ENCODE measurements at places on chromosomes 6 and 20.

DNA sequence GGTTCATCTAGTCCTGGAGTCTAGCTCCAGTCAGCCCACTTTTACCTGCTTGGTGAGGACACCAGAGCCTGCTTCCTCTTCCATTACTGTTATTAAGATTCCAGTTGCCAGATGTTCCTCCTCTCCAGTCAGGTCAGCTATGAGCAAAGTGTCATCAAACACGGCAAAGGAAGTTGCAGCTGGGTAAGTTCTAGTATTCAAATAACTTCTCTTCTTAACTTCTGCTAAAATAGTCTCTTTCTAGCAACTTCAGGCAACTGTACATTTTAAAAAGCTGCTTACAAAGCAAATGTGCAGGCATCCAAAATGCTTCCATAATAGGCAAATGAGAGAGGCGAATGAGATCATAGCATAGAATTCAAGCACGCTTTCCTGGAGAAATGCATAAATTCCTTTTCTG lies 18.4 kb upstream of the MRPS18A start:
- no peak for DNase-seq

DNA sequence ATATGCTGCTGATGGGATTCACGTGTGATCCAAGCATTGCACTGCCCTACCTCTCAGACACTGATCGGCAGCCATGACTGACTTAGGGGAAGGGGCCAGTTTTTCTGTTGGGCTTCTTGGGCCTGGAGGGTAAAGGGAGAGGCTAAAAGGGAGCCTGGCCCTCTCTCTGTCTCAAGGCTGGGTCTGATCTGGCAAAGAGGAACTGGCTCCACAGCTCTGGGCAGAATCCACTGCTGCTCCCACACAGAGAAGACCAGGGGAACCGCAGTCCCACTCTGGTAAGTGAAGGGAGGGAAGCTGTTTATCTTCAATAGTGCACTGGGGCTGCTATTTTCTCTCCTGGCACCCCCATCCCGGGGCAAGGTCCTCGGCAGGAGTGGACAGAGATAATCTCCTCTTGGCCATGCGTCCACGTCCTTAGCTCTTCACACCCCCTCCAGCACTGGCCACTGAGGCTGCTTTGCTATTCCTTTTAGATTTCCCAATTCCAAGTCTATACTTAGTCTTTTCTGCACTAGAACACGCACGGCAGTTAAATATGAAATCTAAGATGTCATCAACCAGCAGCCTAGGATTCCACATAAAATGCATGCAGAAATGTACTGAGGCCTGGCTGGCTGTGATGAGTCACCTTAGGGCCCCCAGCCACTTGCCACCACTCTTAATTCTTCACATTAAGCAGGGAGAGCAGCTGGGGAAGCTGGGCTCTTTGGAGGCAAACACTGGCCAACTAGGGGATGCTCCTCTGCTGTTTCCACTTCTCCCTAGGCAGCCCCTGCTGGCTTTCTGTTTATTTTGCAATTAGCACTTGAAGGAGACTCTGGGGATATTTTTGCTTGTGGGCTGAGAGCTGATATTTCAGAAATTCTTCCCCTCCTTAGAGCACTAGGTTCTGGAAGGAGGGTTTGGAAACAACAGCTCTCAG lies 87.8 kb upstream of the ARMC2 start:
- DNase-seq: no peak

DNA sequence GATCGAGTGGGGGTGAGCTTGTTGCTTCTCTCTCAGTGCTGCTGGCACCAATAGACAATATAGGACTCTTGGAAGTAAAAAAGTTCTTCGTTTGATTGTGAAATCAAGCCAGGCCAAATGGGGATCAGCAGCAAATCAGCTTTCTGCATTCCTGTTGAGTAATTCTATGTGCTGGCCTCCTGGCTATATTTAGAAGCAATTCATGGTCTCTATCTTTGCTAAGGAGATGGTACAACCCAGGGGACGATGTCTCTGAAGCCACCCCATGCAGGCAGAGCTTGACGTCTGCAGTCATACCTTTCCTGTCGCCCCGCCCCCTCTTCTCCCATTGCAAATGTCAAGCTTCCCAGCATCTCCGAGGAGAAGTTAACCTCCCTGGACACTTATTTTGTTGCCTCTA lies 199.1 kb downstream of the SCP2D1 start:
- DNase-seq: no peak

DNA sequence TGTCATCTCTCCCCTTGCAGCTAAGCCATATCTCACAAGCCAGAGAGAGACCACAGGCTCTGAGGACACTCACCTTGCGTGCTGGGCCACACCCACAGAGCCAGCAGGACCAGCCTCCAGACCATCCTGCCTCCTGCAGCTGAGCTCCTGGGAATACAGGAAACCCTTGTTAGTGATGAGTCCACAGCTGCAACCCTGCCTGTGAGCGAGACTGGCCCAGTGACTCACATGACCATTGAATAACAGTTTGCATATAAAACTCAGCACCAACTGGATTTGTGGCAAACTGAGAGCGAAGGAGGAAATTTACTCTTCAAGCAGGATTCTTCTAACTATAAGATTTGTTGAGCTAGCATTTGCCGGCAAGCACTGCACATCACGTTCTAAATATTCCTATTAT lies 3.0 kb downstream of the THBS2 start:
- DNase-seq: no peak

DNA sequence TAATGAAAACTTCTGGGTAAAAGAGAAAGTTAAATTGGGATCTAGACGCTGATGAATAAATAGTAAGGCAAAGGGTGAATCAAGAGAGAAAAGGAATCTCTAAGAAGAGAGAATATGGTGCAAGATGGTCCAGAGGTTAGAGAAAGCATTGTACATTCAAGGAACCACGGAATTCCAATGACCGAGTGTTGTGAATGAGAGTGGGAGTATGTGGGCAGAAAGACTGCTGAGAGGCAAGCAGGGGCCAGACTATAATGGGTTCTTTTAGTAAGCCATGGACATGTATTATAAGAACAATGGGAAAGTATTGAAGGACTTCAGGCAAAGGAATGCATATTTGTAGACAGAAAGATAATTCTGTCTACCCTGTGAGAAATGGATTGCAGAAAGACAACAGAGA lies 45.2 kb downstream of the SPTLC3 start:
- DNase-seq: no peak

GRCh38 chr6:63713332-63713731 lies 77.7 kb downstream of the PHF3 start:
- no peak for DNase-seq

GRCh38 chr6:91299544-91300491 lies 712.9 kb upstream of the MAP3K7 start:
- DNase-seq: no peak

GRCh38 chr20:41064377-41064776 lies 35.8 kb downstream of the TOP1 start:
- no peak for DNase-seq

DNA sequence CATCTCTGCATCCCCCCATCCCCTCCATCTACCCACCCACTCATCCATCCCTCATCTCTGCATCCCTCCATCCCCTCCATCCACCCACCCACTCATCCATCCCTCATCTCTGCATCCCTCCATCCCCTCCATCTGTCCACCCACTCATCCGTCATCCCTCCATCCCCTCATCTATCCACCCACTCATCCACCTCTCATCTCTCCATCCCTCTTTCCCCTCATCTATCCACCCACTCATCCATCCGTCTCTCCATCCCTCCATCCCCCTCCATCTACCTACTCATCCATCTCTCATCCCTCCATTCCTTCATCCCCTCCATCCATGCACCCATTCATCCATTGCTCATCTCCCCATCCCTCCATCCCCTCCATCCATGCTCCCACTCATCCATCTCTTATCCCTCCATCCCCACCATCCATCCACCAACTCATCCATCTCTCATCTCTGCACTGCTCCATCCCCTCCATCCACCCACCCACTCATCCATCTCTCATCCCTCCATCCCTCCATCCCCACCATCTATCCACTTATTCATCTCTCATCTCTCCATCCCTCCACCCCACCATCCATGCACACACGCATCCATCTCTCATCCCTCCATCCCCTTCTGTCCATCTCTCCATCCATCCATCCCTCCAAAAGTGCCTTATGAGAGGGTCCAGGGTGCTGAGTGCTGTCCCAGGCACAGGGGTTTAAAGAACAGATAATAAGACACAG lies 51.4 kb downstream of the WDR27 start:
- no peak for DNase-seq

- DNase-seq: no peak
Measured at GRCh38 chr6:51414361-51414760, 595.7 kb downstream of the TFAP2B start.
